Substantia nigra (tissue), 51 donors: ENCODE measurements at places on chromosomes 12 and 14.

- DNase-seq: no peak
Measured at GRCh38 chr12:29309320-29309902, 71.6 kb downstream of the ERGIC2 start.

GRCh38 chr14:51129130-51129529 is 34.2 kb upstream of the TRIM9 start:
- no peak for DNase-seq

DNA sequence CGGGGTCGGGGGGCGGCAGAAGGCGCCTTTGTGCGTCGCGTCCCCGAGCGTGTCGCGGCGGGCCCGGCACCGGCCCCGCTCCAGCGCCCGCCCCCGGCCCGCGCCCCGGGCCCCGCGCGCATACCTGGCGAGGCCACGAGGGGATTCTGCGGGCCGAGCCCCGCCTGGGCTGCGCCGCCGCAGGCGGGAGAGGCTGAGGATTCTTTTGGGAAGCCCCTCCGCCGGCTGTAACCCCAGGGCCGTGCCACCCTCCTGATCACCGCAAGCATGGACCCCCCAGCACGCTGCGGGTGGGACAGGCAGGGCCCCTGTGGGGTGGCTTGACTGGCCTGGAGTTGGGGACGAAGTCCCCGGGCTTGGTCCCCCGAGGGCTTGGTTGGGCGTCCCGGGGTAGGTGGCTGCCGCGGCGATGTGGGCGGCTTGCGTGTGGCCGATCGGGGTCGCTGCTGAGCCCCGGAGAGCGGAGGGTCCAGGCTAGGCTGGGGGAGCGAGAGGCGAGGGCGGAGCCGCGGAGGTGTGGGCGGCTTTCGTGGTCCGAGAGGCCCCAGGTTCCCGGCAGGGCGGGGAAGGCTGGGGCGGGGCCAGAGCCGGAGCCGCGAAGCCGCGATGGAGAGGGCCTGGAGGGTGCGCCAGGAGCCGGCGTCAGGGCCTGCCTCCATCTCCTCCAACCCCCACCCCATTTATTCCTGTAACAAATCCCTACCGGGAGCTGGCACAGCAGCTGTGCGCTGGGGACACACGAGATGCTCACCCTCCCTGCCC is 28.4 kb upstream of the GPR132 start:
- no peak for DNase-seq

- no peak for DNase-seq
Measured at GRCh38 chr12:64304571-64304970, 82.5 kb upstream of the KICS2 start.
